ENCODE measurements at places on chromosomes 7 and 10. TPM values are rescaled to one million over a fixed set of nuclear protein-coding genes. Genes with fewer than 3 reads are reported as not detected.

- no peak for ATAC-seq
Measured at GRCh38 chr7:97503367-97504094, 228.4 kb upstream of the TAC1 start.

The NPY4R2 gene
- not detected for total RNA-seq

GRCh38 chr7:25894902-25895791 lies 256.9 kb upstream of the NFE2L3 start:
- ATAC-seq, result peak; percentile 74

The ZNF775 gene
- total RNA-seq, result 3.2 TPM

- no peak for ATAC-seq
Measured at GRCh38 chr10:17123961-17124360, 5.7 kb downstream of the CUBN start.

- ATAC-seq, result no peak
Measured at GRCh38 chr10:72171175-72171630, 44.6 kb upstream of the ANAPC16 start.

- no peak for ATAC-seq
Measured at GRCh38 chr7:80832006-80832405, 86.8 kb downstream of the SEMA3C start.

DNA sequence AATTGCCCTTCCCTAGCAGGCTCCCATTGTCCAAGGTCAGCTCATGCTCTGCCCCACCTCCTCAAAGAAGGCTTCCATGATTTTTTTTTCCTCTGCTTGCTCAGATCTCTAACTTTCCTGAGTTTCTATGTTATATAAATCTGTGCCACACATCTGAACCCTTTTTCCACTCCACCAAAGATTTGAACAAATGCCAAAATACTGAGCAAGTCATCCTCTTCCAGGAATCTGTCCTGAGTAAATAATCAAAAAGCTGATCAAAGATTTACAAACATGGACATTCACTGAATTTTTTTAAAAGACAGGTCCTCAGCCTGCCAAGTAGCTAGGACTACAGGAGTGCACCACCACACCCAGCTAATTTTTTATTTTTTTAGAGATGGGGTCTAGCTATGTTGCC lies 102.8 kb upstream of the ARID5B start:
- no peak for ATAC-seq

GRCh38 chr7:47896809-47897423 lies 51.4 kb downstream of the PKD1L1 start:
- ATAC-seq, result no peak

GRCh38 chr10:35335133-35336083 lies 901 bp upstream of the CCNY start:
- ATAC-seq, result peak; percentile 2

The BTBD16 gene
- total RNA-seq, result not detected

GRCh38 chr7:2138146-2138765 lies 94.5 kb downstream of the MAD1L1 start:
- no peak for ATAC-seq

DNA sequence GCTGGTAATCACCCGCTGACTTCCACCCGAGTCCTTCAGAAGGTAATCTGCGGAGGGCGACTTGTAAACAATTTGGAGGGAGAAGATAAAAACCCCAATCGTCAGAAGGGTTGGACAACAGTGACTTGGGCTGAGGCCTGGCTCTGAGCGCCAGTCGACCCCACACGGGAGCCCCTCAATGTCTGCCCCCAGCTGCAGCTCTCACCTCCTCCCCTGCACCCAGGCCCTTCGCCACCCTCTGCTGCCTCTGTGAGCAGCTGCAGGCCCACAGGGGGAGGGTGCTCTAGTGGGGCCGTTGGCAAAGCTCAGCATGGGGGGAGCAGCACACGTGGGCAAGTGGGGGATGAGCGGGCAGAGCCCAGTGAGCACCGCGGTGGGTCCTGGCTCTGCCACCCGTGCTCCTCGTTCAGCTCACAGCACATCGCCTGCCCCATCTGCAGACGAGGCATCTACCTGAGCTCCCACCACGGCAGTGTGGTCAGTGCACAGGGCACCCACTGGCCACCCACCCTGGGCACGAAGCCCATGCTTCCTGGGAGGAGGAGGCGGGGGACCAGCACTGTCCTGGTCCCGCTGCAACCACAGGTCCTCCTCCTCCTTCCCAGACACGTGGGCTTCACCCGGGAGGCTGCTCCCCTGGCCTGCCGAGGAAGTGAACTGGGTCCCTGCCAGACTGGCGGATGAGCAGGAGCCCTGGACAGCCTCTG lies 280.5 kb downstream of the ELFN1 start:
- ATAC-seq, result no peak

DNA sequence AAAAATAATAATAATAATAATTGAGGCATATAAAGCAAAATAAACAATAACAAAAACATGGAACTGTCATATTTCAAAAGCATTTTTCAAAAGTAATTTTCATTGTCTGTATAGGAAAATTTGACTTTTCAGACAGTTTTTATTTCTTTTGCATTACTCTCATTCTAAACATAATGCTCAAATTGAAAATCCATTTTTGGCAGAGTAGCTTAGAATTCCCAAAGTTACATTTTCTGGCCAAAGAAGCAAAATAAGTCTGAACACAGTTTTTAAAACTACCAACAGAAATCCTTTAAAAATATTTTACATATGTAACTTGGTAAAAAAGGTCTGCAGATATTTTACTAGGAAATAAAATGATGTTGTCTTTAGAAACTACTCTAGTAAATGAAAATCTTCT lies 535.4 kb downstream of the ANKRD7 start:
- no peak for ATAC-seq

GRCh38 chr10:84158061-84158460 lies 15.5 kb upstream of the GPR15LG start:
- ATAC-seq, result no peak

DNA sequence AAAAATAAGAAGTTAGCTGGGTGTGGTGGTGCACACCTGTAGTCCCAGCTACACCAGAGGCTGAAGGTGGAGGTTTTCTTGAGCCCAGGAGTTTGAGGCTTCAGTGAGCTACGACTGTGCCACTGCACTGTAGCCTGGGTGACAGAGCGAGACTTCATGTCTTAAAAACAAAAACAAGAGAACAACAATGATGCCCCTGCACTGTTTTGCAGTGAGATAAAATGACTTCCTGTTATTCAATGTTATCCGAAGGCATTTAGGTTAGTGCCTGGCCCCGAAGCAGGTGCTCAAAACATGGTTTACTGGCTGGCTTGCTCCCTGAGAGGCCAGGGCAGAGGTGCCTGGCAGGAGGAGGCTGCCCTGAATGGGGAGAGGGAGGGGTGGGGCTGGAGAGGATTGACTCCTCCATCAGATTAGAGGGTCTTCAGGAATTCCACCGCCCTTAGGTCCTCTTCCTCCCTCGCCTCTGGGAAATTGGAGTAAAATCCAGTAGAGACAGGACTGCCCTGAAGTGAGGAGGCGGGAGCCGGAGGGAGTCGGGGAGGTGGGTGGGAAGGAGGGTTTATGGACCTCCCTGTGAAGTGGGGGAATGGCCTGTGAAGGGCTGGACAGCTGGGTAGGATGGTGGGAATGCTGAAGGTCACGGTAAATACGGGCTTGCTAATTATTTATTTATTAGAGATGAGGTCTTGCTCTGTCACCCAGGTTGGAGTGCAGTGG lies 6.8 kb upstream of the CLDN4 start:
- no peak for ATAC-seq

The STEAP4 gene
- total RNA-seq, result not detected

DNA sequence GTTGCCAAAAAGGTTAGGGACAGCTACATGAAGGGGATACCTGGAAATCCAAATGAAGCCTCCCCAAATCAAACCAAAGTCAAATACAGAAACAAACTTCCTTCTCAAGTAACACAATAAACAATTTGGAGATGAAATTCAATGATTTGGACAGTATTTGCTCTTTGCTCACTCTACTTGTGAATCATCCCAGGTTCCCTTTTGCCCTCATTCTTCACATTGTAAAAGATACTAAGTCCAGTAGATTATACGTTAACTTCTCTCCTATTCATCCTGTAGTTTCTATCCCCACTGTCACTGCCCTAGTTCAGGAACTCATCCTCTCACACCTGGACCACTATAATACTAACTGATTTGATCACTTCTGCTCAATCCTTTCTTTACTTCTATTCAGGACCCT lies 28.3 kb downstream of the FZD1 start:
- no peak for ATAC-seq

DNA sequence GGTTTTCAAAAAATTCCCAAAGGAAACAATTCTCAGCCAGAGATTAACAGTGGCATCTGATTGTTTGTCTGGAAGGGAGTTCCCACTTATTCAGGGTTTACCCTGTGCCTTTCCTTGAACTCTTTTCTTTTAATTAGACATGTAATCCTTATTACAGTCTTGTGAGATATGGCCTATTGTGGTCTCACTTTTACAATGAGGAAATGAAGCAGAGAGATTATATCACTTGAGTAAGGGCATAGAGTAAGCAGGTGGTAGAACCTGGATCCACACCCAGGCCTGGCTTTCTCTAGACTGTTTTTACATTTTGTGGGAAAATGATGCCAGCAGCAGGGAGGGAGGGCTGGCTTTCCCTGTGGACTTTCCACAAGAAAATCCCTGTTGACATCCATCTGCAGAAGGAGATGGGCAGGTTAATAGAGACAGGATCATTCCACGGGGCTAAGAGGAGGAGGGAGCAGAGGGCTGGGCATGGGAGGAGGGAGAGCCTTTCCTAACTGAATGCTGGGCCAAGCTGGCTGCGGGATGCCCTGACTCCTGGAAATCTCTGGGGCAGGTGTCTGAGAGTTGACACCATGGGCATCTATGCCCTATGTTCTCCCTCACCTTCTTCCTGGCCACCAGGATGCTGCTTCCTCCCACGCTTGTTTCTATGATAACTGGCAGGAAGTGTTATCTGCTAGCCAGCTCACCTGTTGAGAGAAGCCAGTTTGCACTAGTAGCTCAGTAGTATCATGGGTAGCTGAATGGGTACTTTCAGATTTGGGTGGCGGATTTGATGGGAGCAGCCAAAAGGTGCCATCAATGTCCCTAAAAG lies 28.7 kb upstream of the ARHGAP22 start:
- peak; percentile 38 for ATAC-seq

- ATAC-seq, result peak; percentile 38
Measured at GRCh38 chr10:87177-88080, 38.3 kb upstream of the TUBB8 start.

GRCh38 chr10:131963350-131963749 lies 18.4 kb downstream of the BNIP3 start:
- ATAC-seq, result no peak

DNA sequence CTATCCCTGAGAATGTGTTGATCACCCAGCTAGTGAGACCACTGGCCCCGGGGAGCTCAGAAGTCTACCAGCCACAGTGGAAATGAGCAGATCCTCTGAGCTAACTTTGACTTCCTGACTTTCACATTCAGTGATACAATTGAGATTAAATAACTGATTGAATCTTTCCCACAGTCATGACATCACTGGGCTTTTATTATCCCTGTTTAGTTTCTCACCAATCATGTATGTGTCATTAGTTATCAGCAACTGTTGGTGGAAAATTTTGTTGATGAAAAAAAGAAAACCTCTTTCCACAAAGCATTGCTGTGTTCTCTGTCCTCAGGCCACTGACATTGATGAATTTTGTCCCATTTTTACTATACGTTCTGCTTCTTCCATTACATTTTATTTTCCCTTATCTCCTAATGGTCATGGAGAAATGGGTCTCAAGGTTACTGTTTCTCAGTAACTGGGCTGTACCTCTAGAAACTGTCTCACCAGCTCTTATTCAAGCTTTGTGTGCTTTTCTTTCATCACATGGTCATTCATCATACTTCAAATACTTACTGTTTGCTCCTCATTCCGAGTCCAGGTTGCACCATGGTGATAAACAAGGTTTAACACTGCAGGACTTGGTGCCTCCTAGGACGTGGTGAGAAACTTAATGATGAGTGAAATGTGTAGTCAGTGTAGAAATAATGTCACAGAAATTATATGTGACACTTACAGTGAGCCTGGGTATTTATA lies 304.7 kb downstream of the CDK14 start:
- ATAC-seq, result no peak

The MACC1 gene
- 1.5 TPM for total RNA-seq

The FAM131B gene
- total RNA-seq, result 1.1 TPM

- no peak for ATAC-seq
Measured at GRCh38 chr7:141946796-141947195, at the start of gene CLEC5A. CLEC5A (minus strand) TSS chr7:141946974; CDS start chr7:141946292, 682 bp downstream.

- ATAC-seq, result no peak
Measured at GRCh38 chr7:108375668-108376067, 80.6 kb downstream of the NRCAM start.

DNA sequence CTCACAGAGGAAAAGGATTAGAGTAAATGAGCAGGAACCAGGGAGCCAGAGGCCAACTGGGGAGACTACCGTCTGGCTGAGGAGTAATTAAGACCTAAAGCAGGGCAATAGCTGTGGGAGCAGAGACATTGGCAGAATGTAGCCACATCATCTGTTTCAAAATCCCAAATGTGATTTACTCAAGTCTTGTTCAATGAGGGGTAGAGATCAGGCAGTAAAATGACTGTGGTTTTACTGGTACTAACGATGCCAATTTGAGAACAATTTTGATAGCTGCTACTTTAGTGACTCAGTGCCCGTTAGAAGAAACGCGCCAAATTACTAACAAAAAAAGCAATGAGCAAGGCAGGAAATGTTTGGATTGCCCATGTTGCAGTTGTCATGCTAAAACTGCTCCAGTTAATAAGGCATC lies 12.7 kb upstream of the MIOS start:
- ATAC-seq, result no peak

The ABCC2 gene
- total RNA-seq, result 3.2 TPM

The ACSM6 gene
- not detected for total RNA-seq

The HTR7 gene
- 0.16 TPM for total RNA-seq

GRCh38 chr10:85527616-85528317 lies 838.8 kb downstream of the GRID1 start:
- no peak for ATAC-seq

DNA sequence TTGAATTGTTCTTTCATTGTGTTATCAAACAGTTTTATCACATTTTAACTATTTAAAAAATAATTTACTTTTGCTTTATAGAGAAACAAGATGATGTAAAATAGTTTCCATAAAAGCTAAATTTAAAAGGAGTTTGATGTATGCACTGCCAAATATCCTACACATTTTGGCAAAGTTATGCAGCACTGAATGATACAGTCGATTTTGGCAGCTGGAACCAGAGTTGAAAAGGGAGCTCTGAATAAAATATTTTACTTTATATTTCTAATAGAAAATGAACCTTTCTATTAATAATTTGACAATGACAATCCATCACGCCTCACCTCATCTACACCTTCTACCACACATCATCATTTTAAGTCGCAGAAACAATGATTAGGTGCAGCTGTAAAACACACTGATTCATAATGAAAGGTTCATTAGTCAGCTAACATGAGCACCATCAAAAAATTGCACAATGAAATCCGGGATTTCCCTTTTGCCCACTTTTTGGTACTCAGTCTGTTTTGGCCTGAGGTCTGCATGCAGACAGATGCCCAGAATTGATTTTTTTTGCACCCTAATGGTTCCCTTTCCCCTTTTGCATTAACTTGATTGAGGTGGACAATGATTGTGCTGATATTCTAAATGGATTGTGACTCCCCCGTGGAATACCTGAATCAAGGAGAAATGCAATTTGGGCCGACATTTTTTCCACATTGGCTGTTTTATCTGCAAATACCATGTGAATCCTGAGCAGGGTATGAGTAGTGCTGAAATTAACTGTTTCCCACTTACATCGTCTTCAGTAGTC lies 105.8 kb downstream of the THSD7A start:
- ATAC-seq, result no peak

The UCMA gene
- total RNA-seq, result not detected
